ENCODE measurements at places on chromosomes 6 and 20.

DNA sequence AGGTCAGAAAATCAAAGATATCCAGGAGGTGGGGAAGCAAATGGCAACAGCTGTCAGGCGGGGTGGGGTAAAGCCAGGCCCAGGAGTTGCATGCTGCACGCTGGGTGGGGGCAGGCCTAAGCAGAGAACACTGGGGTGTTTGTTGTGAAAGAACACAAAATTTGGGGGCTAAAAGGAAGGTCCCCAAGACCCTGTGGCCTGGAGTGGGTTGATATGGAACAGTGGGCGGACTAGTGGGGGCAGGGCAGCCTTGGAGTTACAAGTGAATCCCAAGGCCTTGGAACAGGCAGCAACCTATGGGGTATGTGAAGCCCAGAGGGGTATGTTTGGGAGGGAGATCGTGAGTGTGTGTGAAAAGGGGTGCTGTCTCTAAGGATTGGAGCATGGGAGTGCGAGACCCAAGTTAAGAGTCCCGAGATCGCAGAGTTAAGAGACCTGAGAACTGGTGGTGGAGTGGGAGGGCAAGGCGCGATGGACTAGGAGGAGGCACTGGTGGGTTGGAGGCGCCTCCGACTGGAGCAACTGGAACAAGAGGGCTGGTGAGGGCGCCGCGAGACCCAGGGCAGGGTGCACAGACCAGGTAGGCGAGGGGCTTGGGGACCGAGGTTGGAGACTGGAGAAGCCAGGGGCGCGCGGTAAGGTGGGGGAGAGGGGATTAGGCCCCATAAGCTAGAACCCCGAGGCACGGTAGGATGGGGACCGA is 658 bp downstream of the CUL7 start:
- no peak for DNase-seq

GRCh38 chr20:6766433-6766832 is 1.1 kb upstream of the BMP2 start:
- DNase-seq: no peak

DNA sequence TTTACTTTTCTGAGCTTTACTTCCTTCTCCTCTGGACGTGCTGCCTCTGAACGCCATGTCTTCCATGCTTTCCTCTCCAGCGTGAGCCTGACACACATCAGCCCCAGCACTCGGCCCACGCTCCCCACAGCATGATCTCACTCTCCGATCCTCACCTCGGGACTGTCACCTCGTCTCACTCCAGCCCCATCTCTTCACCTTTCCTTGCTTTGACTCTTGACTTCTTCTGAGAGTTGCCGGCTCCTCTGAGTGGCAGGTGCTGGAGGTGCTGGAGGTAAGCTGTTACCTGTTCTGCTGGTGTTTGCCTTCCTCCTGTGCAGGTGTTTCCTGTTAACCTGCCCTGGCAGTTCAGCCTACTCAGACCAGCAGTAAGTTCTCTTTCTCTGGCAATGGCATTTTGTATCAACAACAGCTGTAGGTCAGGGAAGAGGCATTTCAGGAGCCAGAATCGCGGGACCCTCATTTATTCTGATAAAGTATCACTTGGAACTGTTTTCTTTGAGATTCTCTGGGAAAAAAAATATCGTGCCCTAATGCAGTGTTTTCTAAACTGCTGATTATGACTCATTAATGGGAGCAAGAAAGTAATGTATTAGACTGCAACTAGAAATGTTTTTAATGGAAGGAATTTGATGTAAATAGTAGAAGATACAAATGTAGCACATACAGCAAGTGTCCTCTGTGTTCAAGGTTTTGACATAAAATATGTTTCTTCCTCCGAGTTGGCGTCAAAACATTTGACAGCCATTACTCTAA is 106.5 kb downstream of the ARID1B start:
- no peak for DNase-seq

DNA sequence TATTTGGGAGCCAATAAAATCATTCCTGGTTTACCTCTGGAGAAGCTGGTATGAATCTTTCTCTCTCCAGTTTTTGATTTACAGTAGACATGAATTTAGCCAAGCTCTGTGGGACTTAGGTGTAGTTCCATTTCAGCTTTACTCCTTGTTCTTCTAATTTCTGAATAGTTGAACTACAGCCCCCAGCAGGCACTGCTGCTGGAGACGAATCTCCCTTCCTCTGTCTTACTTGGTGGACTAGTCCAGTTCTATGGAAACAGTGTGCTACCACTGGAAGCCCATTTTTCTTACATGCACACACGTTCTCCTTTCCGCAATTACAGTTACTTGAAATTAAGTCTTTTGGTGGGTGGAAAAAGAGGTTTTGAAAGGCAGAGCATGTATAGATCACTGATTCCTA is 42.3 kb downstream of the RALGAPB start:
- no peak for DNase-seq

GRCh38 chr20:44736170-44737021 is 9.3 kb upstream of the KCNK15 start:
- no peak for DNase-seq

DNA sequence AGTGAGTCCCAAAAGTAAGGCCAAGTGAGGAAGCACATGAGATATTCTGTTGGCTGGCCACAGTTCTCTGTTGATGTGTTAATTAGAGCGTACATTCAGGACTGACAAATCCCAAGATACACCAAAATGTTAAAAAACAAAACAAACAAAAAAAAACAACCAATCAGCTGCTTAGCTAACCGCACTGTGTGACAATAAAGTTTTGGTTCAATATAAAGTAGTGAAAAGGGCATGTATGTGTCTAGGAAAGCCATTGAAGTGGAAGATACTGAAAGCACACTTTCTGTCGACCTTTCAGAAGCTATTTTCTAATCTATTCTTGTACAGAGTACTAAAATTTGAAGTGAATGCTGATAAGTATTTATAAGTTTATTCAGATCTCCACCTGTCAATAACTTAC is 26.1 kb downstream of the NHLRC1 start:
- DNase-seq: no peak

GRCh38 chr6:3450888-3451287 is 6.0 kb downstream of the SLC22A23 start:
- DNase-seq: no peak

GRCh38 chr6:83514866-83515466 is 2.6 kb downstream of the PRSS35 start:
- DNase-seq: no peak

- no peak for DNase-seq
These were observed 184.5 kb downstream of the KIF16B start for GRCh38 chr20:16388731-16389130.

DNA sequence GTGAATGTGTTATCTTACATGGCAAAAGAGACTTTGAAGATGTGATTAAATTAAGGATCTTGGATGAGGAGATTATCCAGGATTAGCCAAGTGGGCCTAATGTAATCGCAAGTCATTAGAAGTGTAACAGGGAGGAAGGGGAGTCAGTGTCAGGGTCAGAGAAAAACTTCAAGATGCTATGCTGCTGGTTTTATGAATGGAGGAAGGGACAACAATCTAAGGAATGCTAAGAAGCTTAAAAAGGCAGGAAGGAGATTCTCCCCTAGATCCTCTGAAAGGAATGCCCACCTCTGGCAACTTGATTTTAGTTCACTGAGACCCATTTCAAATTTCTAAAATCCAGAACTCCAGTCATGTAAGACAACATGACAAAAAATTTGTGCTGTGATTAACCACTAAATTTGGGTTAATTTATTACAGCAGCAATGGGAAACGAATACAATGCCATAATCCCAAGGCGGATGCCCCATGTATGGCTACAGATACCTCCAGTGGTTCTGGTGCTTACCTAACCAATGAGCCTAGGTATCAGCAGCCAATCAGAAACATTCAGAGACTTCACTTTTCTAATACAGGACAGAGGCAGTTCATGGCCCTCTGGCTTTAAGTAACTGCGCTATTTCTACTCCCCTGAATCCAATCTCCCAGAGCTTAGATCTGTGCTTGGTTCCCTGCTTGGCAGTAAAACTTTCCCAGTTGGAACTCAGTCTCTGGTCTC is 3.6 kb upstream of the TAAR8 start:
- DNase-seq: no peak

DNA sequence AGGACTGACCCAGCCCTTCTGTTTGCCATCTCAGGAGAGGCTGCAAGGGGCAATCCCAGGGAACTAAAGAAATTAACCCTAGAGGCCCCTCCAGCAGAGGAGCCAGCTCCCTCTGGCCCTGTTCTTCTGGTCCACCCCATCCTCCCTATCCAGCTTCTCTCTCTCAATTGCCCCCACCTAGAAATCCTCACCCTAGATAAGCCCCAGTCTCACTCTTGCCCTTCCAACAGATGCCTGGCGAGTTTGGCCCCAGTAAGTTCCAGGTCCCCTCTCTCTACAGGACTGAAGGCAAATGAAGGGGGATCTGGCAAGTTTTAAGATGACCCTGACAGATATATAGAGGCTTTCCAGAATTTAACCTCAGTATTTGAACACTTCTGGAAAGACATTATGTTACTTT is 134.0 kb downstream of the THBS2 start:
- DNase-seq: no peak

DNA sequence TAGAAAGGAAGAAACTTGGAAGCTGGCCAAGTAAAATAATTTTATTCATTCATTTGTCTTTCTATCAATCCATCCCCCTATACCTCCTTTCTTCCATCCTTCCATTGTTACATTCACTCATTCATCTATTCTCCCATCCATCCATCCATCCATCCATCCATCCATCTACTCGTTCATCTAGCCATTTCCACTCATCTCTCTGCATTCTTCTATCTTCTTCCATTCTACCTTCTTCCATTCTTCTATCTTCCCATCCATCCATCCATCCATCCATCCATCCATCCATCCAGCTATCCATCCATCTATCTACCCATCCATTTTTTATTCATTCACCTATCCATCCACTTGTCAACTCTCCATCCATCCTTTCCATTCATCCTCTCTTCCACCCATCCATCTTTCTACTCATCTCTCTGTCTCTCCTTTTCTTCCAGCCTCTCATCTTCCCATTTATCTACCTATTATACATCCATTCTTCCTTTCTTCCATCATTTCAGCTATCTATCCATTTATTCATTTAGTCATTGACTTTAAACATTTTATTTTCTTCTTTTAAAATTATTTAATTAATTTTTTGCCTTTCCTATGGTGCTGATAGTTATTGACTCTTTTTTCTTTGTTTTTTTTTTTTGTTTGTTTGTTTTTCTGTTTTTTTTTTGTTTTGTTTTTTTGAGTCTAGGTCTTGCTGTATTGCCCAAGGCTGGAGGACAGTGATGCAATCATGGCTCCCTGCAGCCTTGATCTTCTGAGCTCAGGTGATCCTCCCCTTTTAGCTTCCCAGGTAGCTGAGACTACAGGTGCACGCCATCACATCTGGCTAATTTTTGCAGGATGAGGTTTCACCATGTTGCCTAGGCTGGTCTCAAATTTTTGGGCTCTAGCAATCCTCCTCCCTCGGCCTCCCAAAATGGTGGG is 53.1 kb upstream of the ZNFX1 start:
- DNase-seq: no peak
